ENCODE measurements at places on chromosomes 16 and 17.
A peak's percentile ranks its signal among the peaks of the same experiment; 100 is the strongest.

DNA sequence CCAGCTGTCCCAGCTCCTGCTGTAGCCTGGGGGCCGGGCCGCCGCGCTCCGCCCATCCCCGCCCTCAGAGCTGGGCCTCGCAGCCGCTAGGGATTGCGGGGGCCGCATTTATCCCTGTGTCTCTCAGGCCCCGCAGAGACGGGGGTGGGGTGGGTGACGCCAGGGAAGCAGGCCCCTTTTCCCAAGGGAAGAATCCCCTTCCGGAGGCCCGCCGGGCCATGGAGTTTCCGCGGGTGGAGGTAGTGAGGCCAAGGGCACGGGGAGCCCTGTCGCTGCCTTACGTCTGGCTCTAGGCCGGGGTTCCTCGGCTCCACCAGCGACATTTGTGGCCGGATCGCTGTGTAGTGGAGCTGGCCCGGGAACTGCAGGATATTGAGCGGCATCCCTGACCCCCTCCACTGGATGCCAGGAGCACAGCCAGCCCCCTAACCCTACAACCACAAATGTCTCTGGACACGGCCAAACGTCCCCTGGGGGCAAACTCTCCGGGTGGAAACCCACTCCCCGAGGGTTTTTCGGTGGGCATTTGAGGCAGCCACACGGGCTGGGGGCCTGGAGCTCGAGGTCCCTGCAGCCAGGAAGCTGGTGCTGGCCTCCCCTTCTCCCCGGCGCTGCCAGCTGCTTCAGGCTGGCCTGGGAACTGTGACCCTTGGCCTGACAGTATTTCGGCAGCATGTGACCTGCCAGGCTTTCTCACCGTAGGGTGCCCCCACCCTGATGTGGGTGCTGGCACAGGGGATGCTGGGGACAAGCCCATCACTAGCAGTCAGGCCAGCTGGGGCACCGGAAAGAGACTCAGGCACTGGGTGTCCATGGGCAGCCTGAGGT is 12.0 kb upstream of the CD300A start:
- DNase-seq: no peak

GRCh38 chr17:79223471-79223870 is 148.8 kb downstream of the ENGASE start:
- no peak for DNase-seq

- no peak for DNase-seq
These were observed 121.1 kb upstream of the XYLT1 start for GRCh38 chr16:17591655-17592405.

- no peak for DNase-seq
These were observed 73.2 kb downstream of the RTN4RL1 start for GRCh38 chr17:1951920-1952319.

DNA sequence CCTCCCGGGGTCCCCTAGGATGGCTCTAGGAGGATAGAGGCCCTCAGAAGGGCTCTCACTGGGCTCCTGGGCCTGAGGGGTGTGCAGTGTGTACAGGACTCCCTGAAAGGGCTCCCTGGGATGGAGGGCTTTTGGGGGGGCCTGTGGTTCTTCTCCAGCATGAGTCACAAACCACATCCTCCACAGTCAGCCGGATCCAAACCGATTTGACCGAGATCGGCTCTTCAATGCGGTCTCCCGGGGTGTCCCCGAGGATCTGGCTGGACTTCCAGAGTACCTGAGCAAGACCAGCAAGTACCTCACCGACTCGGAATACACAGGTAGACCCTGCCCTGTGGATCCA is 4.5 kb downstream of the TRPV2 start:
- DNase-seq: peak; percentile 29

GRCh38 chr16:77888871-77889270 is 100.5 kb downstream of the VAT1L start:
- DNase-seq: no peak

DNA sequence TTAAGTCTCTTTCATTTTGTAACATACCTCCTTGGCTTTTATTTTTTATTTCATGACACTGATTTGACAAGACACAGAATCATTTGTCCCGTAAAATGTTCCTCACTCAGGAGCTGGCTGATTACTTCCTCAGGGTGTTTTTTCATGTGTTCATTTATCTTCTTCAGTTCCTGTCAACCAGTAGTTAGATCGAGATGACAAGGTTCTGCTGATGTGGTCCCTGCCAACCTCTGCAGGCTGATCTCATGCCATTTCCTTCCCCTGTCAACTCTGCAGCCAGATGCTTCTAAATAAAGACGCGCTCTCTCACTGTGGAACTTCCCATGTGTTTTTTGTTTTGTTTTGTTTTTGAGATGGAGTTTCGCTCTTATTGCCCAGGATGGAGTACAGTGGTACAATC is 8.1 kb upstream of the CXCL16 start:
- DNase-seq: no peak

DNA sequence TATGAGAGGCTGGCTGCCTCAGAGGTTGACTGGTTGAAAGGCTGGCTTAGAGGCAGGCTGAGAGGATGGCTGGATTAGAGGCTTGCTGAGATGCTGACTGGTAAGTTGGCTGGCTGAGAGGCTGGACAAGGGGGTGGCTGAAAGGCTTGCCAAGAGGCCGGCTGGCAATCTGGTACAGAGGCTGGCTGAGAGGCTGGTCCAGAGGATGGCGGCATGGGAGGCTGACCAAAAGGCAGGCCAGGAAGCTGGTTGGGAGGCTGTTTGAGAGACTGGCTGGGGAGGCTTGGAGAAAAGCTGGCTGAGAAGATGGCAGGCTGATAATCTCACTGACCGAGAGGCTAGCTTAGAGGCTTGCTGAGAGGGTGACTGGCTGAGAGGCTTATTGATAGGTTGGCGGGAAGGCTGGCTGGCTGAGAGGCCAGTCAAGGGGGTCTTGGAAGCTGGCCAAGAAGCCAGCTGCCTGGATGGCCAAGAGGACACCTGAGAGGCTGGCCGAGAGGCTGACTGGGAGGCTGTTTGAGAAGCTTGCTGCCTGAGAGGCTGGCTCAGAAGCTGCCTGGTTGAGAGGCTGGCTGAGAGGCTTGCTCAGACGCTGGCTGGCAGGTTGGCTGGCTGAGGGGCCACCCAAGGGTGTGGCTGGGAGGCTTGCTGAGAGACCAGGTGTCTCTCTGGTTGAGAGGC is 34.2 kb upstream of the ACSM2B start:
- DNase-seq: no peak

DNA sequence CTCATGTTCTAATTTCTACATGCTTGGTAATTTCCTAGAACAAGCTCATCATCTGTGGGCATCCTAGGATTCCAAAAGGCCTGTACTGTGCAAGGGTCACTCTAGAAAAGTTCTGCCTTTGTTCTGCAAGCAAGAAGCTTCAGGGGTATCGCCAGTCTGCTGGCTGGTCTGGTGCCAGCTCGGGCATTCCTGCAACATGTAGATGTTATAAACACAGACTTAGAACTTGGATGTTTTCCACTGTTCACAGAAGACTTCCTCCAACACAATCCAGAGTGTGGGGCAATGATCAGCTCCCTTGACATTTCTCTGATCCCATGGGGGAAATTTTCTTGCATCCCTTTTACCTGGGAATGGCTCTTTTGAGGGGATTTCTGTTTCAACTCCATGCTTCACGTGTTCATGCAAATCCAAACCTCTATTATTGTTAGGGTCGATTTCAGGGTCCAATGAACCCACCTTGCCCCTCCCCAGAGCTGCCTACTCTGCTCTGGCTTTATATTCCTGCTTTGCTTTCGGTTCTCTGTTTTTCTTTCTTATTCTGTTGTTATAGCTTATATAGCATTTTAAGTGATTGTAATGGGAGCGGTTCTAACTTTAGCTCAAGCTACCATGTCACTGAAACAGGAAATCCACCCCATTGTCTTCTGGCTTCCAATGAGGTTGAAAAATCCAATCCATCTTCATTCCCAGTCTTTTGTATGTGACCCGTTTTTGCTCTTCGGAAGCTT is 25.3 kb downstream of the UBE2O start:
- no peak for DNase-seq

DNA sequence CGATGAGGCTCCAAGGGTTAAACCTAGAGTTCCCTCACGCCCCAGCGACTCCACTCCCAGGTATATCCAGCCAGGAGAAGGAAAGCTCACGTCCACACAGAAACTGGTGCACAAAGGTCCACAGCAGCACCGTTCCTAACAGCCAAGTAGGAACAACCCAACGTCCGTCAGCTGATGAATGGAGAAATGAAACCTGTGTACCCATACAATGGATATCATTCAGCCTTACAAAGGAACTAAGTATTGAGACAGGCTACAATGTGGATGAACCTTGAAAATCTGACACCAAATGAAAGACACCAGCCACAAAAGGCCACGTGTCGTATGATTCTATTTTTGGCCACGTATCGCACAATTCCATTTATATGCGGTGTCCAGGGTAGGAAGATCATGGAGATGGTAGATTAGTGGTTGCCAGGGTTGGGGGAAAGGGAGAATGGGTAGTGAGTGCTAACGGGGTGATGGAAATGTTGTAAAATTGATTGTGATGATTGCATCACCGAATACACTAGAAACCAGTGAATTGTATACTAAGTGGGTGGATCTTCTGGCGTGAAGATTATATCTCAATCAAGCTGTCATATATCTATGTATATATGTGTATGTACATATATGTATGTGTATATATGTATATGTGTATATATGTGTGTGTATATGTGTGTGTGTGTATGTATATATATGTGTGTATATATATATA is 30.1 kb downstream of the NLRC3 start:
- no peak for DNase-seq

DNA sequence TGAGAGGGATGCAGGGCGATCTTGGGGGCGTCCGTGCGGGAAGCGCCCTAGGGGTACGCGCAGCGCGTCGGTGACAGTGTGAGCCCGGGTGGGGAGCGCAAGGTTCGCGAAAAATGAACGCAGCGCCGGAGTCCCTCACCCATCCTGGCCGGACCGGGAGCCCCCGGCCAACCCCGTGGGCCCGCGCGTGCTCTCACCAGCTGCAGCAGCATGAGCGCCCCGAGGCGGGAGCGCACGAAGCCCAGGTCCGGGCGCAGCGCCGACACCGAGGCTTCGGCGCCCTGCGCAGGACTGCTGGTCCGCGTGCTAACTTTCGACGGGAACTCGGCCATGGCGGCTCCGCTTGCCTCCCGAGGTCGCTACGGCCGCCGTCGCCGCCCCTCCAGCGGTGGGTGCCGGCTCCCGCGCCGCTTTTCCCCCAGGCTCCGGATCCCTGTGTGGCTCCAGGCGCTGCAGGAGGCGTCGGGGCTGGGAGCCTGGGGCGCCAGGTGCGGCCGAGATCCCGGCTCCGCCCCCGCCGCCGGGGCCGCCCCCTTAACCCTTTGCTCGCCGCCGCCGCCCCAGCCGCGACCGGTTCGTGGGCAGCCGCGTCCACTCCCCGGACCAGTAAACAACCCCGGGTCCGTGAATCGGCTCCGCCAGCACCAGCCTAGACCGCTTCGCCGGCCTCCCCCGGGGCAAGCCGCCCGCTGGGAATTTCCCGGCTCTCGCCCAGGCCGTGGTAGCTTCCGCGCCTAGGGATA is at the start of gene PLLP:
TSS of gene PLLP (minus strand) at position 464 of the 743 bp plus-strand sequence. CDS start at position 332, 132 bp downstream.
- DNase-seq: peak; percentile 15

GRCh38 chr16:4193920-4194319 is 48.0 kb downstream of the SRL start:
- DNase-seq: no peak

DNA sequence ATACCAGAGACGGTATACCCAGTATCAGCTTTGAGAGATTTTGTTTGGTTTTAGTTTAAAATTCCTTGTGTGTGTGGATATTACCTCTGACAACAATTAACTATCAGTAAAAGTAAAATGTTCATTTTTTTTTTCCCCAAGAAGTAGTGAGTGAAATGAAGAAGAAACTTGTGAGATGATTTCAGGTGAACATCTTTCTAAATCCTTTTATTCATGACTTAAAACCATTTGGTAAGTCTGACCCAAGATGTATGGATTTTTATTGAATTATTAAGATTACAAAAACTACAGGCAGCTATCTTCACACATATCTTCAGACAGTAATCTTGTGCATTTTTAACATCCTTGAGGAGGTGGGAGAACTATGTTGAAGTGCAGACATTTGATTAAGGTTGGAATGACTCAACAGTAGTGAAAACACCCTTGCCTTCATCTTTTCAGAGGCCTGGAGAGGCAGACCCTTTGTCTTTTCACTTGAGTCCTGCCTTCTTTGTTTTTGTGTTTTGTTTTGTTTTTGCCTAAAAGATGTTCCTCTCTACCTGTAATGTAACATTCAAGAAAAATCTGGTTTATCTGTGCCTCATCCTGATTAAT is 240.3 kb upstream of the TBX2 start:
- no peak for DNase-seq

DNA sequence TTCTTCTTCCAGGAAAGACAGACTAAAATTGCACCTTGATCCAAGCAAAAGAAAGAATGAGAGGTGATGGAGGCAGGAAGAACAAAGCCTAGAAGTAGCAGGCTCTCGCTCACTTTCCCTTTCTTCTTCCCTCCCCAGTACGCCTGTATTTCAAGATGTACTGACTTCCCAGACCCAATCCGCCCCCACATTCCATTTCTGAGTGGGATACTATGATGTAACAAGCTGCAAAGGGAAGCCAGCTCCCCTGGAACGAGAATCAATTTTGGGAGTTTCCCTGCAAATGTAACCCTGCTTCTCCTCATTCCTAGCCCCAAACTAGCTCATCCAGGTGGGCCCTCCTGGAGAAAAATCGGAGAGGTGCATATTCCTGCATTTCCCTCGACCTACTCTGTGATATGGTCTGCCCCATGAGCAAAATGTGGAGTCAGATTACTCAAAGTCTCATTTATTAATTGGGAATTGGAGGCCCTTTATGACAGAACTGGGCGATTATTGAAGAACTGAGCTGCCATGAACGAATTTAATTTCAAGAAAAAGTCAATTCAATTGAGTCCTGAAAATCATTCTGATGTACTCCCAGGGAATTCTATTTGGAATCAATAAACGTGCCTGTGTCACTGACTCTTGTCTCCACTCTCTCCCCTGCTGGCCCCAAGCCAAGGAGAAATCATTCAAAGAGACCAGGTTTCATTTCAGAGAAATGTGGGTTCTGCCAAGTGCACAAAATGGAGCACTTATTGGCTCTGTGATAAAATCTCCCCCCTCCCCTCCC is 398.9 kb downstream of the SHISA9 start:
- DNase-seq: no peak

DNA sequence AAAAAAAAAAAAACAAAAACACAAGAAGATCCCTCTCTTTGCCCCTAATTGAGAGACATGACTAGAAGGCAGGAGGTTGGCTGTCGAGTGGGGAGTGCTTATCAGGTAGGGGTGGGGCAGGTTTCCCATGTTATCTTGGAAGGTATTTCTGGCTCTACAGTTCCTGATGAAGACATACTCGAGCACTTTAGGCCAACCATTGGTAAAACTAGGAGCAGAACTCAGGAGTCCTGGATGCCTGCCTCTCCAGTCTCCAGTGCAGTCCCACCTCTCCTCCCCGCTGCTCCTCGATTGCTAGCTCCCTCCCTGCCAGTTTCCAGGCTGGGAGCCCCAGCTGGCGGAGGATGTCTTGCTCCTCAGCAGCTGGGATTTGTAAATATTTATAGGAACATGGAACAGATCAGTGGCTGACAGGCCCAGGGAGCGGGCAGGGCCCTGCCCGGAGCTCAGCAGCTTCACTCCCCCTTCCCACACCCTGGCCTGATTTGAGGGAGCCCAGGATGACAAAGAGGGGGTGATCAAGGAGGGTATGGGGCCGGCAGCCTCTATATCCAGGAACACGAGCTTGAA is 11.4 kb upstream of the C1QL1 start:
- no peak for DNase-seq
